ENCODE measurements at places on chromosomes 1 and 21.

DNA sequence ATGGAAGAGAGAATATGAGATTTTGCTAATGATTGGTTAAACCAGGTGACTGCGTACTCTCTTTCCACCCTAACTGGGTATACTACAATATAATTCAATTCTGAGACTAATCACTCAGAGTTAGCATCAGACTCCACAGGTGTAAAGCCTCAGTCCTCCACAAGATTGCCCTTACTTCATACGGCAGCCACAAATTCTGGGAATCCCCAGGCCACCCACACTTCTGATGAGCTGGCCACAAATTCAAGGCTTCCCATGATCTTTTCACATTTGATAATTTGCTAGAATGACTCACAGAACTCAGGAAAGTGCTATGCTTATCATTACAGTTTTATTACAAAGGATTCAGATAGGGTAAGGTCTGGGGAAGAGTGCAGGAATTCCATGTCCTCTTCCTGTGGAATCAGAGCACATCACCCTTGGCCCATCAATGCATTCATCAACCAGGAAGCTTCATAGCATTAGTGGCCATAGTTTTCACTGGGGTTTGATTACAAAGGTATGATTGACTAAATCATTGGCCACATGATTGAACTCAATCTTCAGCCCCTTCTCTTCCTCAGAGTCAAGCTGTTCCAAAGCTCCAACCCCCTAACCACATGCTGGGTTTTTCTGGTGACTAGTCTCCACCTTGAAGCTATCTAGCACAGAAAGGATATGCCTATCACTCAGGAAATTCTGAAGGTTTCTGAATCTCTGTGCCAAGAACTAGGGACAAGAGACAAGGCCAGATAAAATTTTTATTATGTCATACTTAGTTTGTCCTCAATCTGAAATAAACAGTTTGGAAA is 131.7 kb downstream of the HHIPL2 start:
- no peak for DNase-seq

- no peak for DNase-seq
Observed at GRCh38 chr1:92728697-92729096, 56.2 kb downstream of the EVI5 start.

- no peak for DNase-seq
Observed at GRCh38 chr1:50832167-50832566, 127.9 kb downstream of the FAF1 start.

GRCh38 chr1:166330096-166330495 is 163.3 kb upstream of the FAM78B start:
- no peak for DNase-seq

DNA sequence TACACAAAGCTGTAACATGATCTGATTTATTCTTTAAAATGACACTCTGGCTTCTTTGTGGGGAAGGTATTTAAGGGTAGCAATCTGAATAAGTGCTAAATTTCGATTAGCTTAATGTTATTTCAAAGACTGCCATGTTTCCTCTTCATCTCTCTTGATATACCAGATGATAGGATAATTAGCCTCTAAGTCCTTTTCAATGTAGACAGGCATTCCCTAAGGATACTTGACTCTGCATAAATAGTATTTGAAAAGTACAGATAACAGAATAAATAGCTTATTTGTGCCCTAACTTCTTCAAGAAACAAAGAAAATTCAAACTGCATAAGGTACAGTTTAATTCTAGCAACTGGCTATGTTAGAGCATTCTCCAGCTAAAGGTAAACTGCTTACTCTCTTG is 46.2 kb downstream of the ARHGAP29 start:
- DNase-seq, result no peak

DNA sequence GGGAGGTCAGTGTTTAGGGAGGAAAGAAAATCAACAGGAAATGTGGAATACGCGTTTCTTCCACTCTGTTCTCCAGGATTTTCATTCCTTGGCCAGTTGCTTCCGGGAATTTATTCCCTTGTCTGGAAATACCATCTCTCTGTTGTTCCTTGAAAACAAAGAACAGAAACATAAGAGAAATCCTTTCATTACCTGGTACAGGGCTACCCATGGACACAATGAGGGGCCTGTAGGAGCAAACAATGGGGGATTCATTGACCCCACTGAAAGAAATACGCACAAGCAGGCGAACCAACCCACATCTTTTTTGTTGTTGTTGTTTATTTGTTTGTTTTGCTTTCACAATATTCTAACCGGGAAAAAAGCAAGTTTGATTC is 20.0 kb upstream of the BACE2 start:
- no peak for DNase-seq

DNA sequence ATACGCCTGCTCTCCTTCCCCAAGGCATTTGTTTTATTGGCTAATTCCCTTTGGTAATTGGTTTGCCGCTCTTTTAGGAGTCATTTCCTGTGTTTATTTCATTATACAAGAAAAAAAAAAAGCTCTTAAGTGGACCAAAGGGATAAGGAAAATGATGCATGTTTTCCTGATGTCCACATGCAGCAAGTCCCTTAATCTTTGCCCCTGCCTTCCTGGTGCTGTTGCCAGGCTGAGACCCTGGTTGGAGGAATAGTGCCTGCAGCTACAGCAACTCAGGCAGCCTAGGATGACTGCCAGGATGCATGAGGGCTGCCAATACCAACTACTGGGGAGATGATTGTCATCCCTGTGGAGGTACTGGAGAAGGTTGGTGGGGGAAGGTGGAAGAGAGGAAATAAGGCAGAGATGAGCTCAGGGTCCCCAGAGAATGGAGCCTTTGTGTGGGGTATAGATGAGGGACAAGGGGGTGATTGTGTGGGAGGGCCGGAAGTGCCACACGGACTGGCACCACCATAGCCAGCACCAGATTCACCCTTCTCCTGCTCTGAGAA is 6.1 kb upstream of the GATAD2B start:
- DNase-seq, result no peak

- no peak for DNase-seq
Observed at GRCh38 chr1:162021124-162021523, 2.5 kb downstream of the OLFML2B start.

DNA sequence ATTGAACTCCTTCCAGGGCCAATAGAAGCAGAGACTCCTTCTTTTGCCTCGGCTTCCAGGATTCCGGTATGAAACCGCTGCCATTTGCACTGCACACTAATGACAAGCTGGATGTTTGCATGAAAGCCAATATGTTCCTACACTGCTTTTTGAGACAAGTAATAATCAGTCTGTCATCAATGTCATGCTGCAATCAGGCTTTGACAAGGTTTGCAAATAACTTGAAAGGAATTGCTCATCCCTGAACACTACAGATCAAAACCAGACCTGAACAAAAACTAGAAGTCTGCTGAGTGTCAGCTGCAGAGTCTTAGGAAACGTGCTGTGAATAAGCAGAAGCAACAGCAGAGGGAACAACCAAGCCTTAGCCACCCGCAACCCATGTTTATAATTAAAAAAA is 720.7 kb upstream of the CXADR start:
- DNase-seq, result no peak

All from femur (tissue), 1 donor.